ENCODE measurements at places on chromosomes 2 and 18.

DNA sequence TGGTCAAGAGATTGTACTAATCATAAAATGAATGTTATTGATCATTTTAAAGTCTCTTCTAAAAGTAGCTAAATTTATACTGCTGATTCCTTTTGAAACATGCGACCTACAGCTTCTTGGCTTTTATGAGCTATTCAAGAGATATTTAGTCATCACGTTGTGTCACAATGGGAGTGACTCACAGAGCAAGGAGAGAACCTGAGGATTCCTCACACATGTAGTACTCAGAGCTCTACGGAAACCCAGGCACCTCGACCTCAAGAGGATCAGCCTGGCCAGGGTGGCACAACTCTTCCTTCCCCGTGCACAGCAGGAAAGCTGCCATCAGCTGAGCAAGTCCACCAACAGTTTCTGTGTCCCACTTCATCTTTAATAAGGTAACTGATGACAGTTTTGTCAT, at the start of gene DHRS9:
Gene DHRS9 (plus strand): TSS at position 223 of the 400 bp plus-strand sequence. CDS start 12,019 bp downstream, outside the sequence.
- DNase-seq: no peak

GRCh38 chr2:212237350-212238095, 301.1 kb downstream of the ERBB4 start:
- no peak for DNase-seq

DNA sequence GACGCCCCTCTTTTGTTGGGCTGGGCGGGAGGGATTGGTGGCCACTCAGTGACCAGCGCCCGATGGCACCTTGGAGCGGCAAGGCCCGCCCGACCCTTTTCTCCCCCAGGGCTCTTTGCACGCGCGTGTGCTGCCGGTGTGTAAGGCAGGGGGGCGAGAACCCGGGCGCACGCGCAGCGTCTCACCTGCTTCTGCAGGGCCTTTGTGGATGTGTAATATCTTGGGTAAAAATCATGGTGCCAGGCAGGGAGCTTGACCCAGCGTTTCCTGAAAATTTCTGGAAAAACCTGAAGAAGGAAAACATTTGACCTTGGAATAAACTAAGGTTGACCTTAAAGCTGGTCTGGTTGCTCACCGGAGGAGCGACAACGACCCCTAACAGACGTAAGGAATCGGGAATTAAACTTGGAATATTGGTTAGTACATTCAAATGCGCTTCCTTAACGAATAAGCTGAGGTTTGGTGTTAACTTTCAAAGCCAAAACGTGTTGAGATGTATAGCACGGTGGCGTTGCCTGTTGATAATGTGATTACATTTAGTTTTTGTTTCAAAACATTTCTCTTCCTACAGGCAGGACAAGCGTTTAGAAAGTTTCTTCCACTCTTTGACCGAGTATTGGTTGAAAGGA, 438 bp downstream of the HSPE1 start:
- no peak for DNase-seq

DNA sequence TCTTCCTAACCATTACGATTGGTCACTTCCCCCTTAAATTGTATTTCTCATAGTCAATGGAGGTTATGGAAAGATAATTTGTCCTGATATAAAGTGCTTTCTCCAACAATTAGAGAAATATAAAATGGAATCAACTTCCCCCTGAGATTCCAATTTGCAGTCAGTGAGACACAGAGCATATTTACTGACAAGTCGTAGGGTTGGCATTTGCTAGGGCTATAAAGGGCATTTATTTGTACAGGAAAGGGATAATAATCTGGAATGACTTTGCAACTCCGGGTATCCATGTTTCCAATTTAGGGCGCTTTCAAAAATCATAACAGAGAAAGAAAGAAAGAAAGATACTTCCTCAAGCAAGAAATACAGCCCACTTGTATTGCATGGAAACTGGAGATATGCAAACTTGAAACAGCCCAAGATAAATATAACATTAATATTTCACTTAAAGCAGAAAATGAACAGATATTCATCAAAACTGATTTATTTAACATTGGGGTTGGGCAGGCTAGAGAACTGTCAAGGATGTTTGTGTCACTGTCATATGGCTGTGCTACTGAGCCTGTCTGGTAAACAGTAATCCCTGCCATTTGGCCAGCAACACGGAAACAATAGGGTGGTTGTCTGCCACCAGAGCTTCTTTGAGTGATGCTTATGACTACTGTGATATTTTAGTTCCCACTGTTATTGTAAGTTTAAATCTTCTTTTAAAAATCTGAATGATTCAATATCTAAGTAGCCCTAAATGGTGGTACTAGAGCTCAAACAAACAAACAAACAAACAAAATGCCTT, 621.8 kb downstream of the LRP1B start:
- DNase-seq: no peak

DNA sequence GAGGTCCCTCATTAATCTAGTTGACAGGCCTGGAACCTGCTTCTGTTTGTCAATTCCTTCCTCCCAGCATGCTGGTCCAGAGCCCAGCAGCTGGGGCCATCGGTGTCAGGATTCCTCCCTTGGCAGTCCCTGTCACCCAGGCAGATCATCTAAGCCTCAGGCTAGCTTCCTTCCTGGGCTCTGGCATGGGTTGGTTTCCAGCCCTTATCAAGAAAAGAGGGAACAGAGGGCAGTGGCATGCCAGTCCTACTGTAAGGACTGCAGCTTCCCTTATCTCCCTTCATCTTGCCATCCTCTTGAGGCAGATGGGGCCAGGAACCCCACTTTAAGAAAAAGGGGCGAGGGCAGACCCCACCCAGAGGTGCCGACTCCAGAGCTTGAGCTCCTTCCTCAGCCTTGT, 10.9 kb upstream of the KCNK3 start:
- DNase-seq: no peak

DNA sequence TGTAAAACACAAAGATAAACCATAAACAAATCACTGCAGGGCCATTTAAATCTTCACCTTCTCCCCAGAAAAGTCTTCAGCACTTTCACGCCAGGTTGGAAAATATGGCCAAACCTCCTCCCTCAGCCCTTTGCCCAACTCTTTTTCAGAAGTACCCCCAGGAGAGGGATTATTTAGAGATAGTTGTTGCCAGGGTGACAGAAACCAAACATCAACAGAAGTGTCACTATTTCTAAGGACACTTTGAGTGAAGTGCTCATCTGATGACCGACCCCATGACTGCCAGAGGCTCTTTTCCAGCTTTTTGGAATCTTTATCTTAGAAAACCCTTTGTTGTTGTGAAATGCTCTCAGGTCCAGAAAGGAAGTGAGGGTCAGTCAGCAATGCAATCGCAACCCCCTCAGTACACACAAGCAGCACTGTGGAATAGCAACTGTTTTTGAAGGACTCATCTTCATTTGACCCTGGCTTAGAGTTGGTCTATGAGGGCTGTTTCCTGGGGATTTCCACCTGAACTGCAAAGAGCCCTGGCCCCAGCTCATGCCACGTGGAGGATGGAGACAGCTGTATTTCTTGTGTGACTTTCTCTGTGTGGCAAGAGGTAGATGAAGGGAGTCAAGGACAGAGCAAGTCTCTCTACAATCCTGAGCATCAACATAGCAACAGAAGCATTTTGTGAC, 114.0 kb upstream of the STON1 start:
- no peak for DNase-seq

GRCh38 chr2:158658396-158658795, 136.7 kb upstream of the DAPL1 start:
- no peak for DNase-seq

DNA sequence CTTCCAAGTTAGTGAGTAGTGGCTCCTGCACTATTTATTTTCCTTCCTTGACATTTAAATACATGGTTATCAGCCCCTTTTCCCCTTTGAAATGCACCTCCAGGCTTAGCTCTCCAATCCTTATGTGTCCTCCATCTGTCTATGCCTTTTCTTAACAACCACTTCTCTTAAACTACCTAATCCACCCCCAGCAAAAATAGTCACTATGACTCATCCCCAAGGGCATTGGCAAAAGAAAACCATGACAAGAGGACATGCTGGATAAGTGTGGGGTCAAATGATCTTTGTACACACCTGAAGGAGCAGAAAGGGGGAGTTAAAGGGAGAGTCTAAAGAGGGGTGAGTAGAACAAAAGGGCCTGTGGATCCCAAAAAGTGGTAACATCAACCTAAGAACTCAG, 127.2 kb downstream of the ANKRD44 start:
- DNase-seq: no peak

- DNase-seq: no peak
Measured at GRCh38 chr2:4258563-4258962, 555.2 kb downstream of the DCDC2C start.

- DNase-seq: no peak
Measured at GRCh38 chr2:207289295-207290018, 123.7 kb upstream of the KLF7 start.

GRCh38 chr2:109333414-109334210, 204.6 kb downstream of the SH3RF3 start:
- no peak for DNase-seq

GRCh38 chr2:74008761-74009395, 24.2 kb downstream of the TET3 start:
- DNase-seq: no peak

GRCh38 chr2:109324861-109325260, 195.9 kb downstream of the SH3RF3 start:
- no peak for DNase-seq

DNA sequence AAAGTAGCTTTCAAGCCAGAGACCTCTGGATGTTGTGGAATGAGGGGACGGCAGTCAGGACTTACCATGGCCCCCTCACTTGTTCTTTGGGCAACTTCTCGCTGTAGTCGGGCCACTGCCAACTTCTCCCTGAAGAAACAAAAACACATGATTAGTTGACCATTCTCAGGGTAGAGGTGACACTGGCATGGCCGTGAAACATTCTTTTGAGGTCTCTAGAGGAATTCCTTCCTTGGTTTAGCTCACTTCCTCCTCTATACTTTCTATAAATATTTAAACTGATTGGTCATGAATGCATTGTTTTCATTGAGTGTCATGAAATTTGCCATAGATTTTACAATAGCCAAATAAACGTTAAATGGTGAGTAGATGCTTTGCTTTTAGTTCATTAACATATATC, 354.6 kb downstream of the NCKAP5 start:
- no peak for DNase-seq

DNA sequence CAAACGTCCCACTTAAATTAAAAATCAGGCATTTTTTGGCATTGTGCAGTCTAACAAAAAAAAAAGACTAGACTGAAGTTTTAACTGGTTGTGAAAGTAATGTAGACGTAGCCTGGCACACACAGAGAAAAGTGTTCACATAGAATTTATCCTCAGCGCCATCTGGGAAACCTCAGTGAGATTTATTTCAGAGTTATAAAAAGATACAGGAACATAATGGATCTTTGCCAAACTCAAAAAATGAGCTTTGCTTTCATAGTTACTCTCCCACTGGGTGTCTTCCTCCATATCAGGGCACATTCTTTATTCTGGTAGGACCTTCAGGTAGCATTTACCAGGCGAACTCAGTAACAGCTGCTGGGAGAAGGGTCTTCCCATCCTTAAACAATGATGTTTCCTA, 532.4 kb upstream of the SALL3 start:
- DNase-seq: no peak

GRCh38 chr2:180324182-180324581, 317.1 kb upstream of the CWC22 start:
- no peak for DNase-seq

DNA sequence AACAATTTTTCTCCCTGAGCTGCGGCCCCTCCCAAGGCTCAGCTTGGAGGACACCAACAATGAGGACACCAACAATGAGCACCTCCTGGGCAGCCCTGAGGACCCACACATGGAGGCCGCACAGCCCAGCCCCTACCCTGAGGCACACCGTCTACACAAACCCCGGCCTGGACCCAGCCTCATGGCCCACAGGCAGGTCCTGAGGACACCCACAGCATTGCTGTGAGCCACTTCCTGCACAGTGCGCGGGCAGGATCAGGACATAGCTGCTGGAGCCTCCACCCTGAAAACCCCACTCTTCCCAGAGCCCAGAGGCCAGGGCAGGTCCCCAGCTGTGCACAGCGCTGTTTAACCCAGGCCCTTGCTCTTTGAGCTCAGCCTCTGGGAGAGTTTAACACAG, 194.3 kb downstream of the RTP5 start:
- no peak for DNase-seq

DNA sequence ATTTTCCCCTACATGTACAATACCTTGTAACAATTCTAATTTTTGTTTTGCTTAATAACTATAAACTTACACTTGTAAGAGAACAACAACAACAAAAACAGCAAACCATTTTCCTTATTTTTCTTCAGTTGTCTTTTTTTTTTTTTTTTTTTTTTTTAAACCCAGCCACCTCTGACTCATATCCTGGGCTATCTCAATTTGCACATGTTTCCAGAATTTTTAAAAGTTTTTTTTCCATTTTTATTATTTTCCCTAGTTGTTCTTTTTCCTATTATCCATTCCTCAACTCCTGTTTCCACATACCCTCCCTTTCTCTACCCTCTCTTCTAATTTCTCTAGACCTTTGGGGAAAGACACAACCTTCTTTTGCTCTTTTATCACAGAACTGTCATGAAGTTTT, 112.5 kb downstream of the EFEMP1 start:
- no peak for DNase-seq

- no peak for DNase-seq
Measured at GRCh38 chr2:26316845-26317244, 29.1 kb upstream of the SELENOI start.

DNA sequence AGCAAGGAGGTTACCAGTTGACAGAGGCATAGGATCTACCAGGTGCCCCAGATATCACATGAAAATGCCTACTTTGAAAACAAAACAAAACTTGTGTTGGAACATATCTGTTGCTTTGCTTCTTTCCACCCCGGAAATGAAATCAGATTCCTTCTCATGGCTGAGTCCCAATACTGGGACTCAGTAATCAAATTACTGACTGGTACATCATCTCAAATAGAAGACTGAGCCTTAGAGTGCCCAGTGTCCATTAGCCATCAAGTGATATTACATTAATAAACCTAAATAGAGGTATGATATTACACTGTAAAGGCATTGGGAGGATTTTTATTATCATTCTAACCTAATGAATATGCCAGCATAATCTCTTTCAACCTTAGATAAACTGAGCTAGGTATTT, 48.6 kb upstream of the MSTN start:
- no peak for DNase-seq

DNA sequence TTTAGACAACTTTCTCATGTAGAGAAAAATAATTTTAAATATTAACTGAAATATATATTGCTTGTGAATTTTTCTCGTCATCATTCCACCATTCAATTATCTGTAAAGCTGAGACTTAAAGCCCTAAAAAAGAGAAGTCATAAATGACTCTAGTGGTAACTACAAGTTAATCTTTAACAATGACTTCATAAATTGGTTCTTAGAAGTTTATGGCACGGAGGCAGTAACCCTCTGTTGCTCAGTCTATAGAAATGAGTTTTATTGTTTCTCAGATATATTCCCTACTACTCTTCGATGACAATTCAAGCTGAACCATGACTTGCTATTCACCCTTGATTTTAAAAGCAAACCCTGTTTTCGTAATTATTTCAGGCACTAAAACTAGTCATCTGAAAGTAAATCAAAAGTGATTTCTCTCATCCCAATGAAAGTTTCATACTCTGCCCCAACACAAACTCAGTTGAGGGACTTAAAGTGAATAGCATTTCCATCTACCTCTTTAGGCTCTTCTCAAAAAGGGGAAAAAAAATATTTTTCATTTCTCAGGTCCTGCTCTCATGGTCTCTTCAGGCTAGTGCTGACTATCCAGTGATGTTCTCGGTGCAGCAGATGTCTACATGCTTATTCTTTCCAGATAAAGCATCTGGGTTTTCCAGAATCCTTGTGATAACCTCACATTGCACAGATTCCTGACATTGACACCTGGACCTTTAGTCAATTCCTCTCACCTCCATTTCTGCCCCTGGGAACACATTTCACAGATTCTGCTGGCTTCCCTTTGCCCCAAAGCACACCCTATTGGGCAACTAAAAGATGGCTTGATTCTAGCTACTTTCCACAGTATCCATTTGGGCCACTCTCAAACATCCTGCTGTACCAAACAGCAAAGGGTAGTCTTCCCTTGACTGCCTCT, 207.8 kb upstream of the LRATD1 start:
- no peak for DNase-seq

Measured in stimulated activated CD4-positive, alpha-beta T cell treated with anti-CD3 and anti-CD28 coated beads, Interleukin-1b, Interleukin-23, amount 100 ng/mL, for 24 hours (primary cell).